ENCODE measurements at places on chromosomes 2 and 18. TPM values are rescaled to one million over a fixed set of nuclear protein-coding genes. Genes with fewer than 3 reads are reported as not detected.

The LYPD6 gene
- total RNA-seq, result 4.5 TPM

The GAREM2 gene
- total RNA-seq, result 0.45 TPM

The CTAGE1 gene
- total RNA-seq, result not detected

The REEP1 gene
- total RNA-seq, result 0.67 TPM

The FEV gene
- total RNA-seq, result not detected

The CAMKMT gene
- 2.5 TPM for total RNA-seq

The MOGAT1 gene
- not detected for total RNA-seq

The DCDC2C gene
- not detected for total RNA-seq
